ENCODE measurements at places on chromosomes 16 and 17.

- peak; percentile 11 for DNase-seq
These were observed 308.9 kb upstream of the DYNLRB2 start for GRCh38 chr16:80231888-80232287.

GRCh38 chr17:47816111-47816735, 5.4 kb downstream of the OSBPL7 start:
- no peak for DNase-seq

- DNase-seq, result no peak
These were observed 47.6 kb downstream of the HS3ST2 start for GRCh38 chr16:22861580-22861979.

DNA sequence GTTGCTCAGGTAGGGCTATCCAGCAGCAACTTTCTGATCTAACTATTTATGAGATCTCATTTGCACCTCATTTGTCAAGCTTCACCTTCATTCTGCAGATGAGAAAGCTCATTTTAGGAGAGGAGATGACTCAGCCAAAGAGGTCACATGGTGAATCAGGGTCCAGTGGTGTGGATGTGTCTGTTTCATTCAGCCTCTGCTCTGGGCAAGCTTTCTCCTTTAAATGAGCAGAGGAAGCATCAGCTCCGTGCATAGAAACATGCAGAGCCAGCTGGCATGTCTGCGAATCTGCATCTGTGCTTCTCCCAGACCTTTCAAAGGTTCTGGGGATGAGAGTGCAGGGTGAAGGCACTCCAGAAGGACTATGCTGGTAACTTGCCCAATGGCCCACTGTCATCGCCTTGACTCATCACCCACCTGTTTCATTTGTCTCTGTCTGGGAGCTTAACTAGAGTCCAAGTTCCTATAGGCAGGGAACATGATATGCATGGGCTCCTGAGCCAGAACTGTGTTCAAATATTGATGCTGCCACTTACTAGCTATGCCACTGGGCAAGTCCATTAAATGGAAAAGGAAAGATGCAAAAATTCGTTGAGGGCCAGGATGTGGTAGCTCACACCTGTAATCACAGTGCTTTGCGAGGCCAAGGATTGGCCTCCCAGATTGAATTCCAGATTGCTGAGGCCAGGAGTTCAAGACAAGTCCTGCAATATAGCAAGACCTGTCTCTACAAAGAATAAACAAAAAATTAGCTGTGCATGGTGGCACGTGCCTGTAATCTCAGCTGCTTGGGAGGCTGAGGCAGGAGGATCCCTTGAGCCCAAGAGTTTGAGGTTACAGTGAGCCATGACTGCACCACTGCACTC, 67.1 kb upstream of the NLK start:
- DNase-seq, result no peak

DNA sequence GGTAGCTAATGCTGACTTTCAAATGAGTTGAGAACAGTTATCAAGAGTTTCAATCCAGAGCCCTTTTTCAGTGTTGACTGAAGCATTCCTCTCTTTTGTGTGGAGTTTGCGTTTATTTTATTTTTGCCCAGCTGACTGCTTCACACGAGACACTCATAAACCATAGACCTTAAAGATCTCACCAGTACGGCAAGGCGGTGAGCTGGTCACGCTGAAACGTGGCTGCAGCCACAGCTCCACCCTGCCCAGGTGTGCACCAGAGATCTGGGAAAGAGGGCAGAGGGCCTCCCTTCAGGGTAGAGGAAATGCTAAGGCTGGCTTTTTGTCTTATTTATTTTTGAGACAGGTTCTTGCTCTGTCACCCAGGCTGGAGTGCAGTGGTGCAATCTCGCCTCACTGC, 112.2 kb downstream of the AATF start:
- no peak for DNase-seq

DNA sequence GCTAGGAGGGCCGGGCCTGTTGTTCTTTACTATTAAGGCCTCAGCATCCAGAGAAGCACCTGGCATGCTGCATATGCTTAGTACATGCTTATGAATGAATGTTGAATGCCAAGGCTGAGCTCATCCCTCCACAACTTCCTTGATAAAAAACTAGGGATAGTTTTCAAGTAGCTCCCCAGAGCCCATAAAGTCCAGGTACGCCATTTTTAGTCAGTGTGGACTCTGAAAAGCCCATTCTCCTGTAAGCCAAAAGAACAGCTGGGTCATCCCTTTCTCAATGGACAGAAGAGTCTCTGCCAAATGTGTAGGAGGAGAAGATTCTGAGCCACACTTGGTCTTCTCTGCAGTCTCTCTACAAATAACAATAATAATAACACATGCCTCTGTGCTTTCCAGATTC, 8.9 kb upstream of the ITGB3 start:
- no peak for DNase-seq

- DNase-seq, result no peak
These were observed 212.8 kb upstream of the TNRC6C start for GRCh38 chr17:77745702-77746101.

DNA sequence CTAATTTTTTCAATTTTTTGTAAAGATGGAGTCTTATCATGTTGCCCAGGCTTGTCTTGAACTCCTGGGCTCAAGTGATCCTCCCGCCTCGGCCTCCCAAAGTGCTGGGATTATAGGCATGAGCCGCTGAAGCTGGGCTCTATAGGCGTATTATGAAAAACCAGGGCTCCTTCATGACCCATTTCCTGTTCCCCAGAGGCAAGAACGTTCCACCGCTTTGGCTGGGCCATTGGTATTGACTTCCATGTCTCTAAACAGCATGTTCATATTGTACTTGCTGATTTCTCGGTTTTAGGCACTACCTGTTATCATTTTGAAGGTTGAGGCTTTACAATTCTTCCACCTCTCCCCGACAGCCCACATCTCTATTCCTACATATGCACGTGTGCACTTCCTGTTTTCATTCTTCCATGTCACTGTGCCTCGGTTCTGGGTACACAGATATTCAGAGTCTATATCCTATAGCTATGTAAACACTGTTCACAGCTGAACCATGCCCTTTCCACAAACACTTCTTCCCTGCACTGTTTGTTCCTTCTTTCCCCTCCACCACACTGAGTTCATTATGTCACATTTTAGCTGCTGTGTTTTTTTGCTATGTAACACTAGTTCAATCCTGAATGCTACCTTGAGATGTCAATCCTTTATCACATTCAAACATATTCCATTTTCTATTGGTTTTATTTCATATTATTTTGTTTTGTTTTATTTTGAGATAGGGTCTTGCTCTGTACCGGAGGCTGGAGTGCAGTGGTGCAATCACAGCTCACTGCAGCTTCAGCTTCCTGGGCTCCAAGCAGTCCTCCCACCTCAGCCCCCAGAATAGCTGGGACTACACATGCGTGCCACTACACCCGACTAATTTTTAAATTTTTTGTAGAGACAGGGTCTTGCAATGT, 16.8 kb upstream of the MAPK3 start:
- peak; percentile 14 for DNase-seq

- DNase-seq, result no peak
These were observed 7.9 kb downstream of the SMCR8 start for GRCh38 chr17:18323007-18323406.

- DNase-seq, result no peak
These were observed 18.6 kb downstream of the IGFBP4 start for GRCh38 chr17:40461732-40462342.

- DNase-seq, result no peak
These were observed 7.3 kb downstream of the MTMR4 start for GRCh38 chr17:58507123-58507634.

DNA sequence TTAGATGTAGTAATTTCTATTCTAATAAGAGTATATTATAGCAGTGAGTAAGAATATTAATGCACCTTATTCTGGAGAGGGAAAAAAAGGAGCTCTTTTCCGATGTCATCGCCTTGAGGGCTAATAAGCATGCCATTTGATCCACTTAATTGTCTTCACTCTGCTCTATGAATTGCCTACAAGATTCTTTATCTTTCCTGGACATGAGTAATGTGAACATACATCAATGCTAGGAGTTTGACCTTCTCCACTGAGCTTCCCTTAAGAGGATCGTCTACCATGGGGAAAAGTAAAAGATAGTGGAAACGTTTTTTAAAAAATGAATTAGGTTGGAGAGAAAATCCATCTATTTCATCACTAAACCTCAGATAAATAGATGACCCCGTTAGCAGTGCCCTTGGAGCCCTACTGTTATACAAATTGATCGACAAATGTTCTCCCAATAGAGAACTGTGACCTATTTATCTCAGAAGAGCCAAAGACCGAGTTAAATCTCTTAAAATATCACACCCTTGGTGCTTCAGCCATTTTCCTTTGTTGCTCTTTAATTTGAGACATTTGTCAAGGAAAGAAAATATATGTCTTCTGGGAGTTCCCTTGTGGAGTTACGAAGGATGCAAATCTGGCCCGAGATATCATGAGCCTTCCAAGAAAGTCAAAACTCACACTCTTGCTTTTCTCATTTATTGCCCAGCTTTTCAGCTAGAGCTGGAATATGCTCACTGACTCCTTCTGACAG, 898.5 kb downstream of the KCNJ2 start:
- DNase-seq, result no peak

DNA sequence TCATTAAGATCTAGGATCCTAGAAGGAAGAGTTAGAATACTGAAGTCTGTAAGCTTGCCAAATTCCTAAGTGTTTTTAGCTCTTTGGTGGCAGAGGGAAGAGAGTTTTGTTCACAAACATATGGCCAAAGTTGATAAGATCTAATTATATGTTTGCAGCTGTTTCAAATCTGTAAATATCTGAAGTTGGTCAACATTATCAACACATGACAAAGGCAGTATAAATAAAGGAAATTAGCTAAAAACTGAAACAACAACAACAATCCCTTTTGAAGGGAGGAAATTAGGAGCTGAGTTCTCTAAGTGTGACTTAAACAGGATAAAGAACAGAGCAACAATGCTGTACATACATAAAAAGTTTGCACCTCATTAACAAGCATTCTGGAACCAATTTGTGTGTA, 208.7 kb downstream of the KCNJ2 start:
- no peak for DNase-seq

DNA sequence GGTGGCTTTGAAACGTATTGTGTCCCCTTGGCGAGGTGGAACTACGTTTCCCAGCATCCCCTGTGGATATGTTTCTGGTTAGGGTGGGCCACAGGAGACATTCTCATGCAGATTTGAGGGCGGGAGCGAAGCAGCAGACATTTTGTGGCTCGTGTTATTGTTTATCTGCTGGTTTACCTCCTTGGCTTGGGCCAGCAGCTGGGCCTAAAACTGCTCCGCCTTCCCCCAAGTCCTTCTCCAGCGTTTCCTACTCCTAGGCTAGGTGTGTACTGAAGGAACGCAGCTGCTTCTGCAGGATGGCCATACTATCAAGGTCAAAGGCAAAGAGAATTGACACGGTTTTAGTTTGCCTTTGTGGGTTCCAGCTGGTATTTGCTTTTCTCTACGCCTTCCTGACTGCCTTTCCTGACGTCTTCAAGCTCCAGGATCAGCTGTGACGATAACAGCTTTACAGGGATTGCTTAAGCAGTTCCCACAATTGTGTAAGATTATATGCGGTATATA, 17.2 kb upstream of the WSB1 start:
- DNase-seq, result no peak

DNA sequence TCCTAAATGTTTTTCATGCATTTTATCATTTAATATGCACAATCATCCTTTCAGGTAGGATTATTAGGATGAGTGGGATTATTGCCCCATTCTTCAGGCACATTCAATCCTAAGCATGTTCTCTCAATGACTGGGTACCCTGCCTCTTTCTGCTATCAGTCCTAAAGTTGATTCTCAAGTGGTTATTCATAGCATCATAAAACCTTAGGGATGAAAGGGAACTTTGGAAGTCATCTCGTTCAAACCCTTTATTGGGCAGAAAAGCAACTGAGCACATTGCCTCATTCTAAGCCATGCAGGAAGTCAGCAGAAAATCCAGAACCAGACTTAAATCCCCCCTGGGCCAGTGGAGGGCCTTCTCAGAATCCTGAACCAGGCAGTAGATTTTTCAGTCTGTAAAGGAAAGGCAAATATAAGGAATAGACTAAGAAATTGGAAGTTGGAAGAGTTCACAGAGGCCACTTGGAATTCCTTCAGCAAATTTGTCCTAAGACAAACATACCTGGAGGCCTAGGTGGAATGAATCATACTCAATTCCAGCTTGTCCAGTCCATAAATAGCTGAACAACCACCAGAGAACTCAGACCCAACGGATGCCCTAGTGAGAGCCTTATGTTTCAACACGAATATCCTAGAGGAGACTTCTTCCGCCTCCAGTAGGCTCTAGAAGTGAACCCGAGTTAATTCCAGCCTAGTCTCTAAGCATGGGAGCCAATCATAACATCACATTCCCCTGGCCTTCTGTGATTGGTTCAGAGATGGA, 62.7 kb downstream of the IRX6 start:
- no peak for DNase-seq

- no peak for DNase-seq
These were observed 168.1 kb downstream of the XYLT1 start for GRCh38 chr16:17302620-17303019.
